ENCODE measurements at places on chromosomes 13 and 19.

GRCh38 chr19:48543121-48543710 lies 8.8 kb upstream of the SULT2B1 start:
- peak; percentile 78 for DNase-seq

- DNase-seq, result no peak
These were observed 45.9 kb upstream of the TFDP1 start for GRCh38 chr13:113538689-113539058.

DNA sequence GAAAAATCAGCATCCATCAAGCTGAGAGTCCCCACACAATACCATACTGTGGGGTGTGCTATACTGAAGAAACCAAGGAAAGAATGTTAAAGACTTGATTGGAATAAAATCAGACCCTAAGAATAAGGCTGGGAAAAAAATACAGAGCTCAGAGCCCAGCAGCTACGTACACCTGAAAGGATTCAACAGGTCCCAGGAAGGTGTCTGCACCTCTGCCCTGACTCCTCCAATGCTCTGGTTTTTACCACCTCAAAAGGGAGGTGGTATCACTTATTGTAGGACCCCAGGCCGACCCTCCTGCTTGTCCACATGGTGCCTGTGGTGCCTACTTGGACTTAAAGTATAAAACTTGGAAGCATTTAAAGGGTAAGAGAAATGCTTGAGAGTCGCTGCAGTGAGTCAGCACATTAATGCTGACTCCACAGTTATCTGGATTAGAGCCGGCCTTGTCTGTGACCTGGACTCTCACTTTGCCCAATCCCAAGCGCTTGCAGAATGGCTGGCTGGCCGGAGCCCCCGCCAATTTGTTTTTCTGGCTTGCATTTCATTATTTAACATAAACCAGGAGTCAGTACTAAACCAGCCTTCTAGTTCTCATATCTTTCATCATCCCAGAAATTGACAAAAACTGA lies 110.1 kb downstream of the FGF14 start:
- DNase-seq, result peak; percentile 5

DNA sequence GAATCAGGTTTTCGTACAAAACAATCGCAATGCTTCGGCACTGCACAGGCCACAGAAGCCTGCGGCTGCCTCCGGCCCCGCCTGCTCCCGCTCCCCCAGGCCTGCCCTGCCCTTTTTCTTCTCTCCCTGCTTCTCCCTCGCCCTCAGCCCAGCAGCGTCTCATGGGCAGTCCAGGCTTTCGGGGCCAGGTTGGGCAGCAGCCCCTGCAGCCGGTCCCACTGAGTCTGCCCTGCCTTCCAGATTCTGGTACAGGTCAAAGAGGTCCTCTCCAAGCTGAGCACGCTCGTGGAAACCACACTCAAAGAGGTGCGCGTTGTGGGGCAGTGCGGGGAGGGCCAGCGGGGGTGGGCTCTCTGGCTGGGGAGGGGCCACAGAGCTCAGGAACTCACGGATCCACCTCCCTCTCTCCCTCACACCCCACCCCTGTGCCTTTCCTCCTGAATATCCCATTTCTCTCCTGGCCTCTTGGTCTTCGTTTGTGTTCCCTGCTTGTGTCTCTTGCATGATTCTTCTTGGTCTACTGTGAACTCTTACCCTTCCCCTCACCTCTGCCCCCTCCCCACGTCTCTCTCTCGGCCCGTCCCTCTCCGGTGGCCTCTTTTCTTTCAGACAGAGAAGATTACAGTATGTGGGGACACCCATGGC lies 30.1 kb downstream of the CCDC8 start:
- DNase-seq, result no peak

DNA sequence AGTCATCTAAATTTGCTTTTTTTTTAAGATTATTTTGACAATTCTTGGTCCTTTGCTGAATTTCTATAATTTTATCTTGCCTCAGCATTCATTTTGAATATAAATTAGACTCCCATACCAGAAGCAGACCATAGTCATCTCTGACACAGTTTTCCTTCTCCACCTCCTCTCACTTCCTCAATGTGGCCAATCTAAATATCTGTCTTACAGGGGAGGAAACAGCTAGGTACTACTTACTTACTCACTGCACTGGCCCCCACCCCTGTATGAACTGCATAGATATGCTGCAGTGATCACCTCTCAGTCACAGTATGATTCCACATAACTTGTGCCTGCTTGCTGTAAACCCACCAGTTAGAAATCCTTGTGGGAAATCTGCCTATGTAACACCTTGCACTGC lies 665.6 kb downstream of the FGF9 start:
- no peak for DNase-seq

- no peak for DNase-seq
These were observed at the start of gene CLIP3 for GRCh38 chr19:36032251-36033104. Gene CLIP3, minus strand, starts transcription at chr19:36032873. Its CDS starts 516 bp downstream, at chr19:36032357.

GRCh38 chr19:2582984-2583956 lies 107.3 kb downstream of the GADD45B start:
- no peak for DNase-seq

DNA sequence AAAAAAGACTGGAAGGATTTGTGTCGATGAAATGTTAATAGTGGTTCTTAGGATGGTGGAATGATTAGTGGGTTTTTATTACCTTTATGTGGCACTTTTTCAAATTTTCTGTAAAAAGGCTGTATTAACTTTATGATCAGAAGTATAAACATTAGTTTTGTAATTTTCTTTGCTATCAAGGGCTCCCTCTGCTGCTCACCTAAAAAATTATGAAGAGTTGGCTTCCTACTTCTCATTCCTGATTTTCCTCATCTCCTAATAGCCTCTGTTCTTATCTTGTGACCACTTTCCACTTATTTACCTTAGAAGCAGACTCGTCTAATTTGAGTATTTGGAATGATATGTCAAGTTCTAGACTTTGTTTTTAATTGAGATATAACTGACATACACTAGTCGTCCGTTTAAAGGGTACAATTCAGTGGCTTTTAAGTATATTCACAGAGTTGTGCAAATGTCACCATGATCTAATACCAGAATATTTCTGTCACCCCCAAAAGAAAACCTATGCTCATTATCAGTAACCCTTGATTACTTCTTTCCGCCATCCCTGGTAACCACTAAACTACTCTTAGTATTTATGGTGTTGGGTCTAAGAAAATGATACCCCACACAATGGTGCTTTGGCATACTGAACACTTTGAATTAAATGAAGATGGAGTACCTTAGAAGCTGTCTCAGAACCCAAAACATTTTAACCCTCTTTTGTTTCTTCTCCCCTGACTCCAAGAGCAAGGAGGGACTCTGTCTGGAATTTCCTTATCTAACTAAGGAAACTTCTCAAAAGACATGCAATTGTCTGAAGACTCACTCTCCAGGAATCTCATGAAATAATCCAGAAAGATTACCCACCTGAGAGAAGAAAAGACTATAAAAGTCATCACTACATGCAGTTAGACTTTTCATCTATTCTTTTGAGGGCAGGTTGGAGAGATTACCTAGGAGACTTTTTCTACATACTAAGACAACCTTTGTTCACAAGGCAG lies 311.3 kb downstream of the DLEU7 start:
- peak; percentile 40 for DNase-seq

DNA sequence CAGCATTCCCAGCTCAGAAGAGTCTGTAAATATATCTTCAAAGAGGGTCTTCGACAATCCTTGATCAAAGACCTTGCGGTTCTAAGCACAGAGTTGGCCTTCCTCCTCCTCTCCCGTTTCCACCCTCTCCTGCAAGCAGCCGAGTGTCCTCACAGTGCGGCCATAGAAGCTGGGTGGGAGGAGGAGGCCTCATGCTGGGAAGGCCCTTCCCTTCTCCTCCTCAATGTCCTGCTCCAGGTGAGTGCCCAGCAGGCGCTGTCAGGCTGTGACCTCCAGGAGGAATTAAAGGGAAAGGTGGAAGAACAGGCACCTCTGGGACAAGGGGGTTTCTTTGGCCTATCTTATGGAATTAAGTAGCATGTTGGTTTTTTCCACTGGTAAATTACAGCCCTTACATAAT lies 674.2 kb upstream of the ARGLU1 start:
- DNase-seq, result no peak
